LHCN-M2 (cell line): ENCODE measurements at places on chromosomes 7 and 10. TPM values are rescaled to one million over a fixed set of nuclear protein-coding genes. Genes with fewer than 3 reads are reported as not detected.

Gene RAB19
- total RNA-seq = not detected in 2 replicates

Gene CRCP
- total RNA-seq = 33.7 and 37.9 TPM in 2 replicates

Gene TAS2R41
- total RNA-seq = not detected in 2 replicates

Gene BICC1
- total RNA-seq = 17.3 and 20.7 TPM in 2 replicates

GRCh38 chr7:52917982-52918578, 117.4 kb upstream of the POM121L12 start:
- no peak for DNase-seq

GRCh38 chr10:125455855-125456254, 227.1 kb downstream of the TEX36 start:
- no peak for DNase-seq

DNA sequence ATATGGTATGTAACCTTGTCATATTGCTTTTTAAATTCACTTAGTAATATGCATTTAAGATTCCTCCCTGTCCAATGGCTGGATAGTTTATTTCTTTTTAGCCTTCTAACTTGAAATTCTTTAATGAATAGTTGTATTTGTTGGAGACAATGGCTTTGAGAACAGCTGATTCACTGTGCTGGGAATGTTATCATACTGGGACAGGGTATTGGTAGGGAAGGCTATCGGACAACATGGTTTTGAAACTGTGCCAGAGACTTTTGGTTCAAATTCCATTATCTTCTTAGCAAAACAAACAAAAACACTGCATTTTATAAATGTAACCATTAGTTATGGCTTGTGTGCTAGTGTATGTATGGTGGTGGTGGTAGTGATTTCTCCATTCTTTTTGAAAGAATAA, 517.1 kb upstream of the ANKRD30A start:
- peak; percentile 80 for DNase-seq

GRCh38 chr7:77441046-77441445, 24.9 kb upstream of the GSAP start:
- no peak for DNase-seq

DNA sequence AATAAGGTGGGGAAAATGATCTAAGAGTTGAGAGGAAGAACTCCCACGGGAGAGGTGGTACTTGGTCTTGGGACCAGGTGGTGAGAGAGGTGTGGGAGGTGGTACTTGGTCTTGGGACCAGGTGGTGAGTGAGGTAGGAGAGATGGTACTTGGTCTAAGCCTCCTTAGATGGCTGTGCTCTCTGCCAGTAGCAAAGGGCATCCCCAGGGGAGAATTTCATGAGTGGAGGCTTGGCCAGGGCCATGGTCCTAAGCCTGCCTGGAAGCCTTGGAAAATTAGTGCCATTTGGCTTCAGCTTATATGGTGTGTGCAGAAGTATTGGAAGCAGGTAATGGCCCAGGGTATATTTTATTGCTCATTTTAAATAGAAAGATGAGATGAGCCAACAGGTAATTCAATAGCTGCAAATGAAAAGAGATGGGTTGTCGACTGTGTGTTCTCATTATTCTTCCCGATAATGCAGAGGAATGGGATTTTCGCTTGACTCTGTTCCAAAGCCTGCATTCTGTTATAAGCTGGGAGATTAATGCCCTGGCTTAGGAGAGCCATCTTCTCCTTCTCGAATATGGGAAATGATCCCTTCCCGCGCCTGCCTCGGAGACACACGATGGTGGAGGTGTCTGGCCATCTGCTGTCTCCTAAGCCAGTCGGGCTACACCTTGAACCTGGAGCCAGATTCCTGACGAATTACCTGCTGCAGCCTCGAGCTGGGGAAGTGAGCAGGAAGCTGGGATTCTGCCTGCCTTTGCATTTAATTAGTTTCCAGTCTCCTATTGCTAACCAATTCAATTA, 287.8 kb downstream of the GALNT17 start:
- DNase-seq = no peak

- peak; percentile 84 for DNase-seq
These were observed 85.3 kb upstream of the ANKRD1 start for GRCh38 chr10:91006001-91006751.

DNA sequence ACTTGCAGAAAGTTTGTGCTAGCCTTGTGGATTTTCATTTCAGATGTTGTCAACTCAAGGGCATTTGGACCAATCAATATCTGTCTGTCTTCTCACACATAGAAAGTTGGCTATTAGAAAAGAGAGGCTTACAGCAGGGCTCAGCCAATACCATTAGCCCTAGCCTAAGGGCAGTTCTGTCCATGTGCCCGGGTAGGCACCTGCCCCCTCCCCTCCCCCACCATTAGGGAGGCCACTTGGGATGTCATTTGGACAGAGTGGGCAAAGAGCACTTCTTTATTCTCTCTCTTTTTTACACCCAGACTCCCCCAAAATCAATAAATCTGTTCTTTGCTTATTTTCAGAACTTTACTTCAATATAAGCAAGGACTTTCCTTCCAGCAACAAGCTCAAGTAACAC, 188.5 kb upstream of the MKI67 start:
- DNase-seq = no peak

DNA sequence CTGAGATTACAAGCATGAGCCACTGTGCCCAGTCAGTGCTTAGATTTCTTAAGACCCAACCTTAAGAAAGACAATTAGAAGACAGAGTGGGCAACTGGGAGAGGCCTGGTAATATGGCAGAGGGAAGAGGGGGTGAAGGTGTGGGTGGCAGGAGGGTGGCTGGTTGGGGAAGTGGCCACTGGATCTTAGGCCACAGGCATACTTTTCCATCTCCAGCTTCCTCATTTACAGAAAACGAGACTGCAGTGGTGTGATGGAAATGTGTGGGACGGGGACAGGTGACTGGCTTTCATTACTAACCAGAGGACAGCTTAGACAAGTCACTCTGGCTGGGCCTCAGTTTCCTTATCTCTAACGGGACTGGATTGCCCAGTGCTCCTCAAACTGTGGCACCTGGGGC, 1.0 kb upstream of the FFAR4 start:
- DNase-seq = no peak

DNA sequence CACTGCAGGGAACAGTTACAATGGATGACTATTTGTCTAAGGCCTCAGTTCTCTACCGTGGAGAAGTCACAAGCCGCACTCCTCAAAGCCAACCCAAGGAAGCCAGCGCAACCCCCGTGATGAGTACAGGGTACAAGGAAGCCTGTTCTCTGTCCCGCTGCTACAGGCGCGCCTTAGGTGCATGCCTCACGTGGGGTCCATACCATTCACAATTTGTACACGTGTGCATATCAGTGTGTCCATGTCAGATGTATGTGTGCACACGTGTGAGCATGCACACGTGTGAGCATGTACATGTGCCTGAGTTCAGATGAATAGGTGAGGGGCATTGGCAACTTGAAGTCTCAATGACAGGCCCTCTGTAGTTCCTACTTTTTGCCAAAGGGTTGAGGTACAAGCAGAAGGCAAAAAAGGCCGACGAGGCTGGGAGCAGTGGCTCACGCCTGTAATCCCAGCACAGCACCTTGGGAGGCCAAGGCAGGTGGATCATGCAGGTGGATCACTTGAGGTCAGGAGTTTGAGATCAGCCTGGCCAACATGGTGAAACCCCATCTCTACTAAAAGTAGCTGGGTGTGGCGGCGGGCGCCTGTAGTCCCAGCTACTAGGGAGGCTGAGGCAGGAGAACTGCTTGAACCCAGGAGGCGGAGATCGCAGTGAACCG, 62.8 kb downstream of the CTBP2 start:
- no peak for DNase-seq

DNA sequence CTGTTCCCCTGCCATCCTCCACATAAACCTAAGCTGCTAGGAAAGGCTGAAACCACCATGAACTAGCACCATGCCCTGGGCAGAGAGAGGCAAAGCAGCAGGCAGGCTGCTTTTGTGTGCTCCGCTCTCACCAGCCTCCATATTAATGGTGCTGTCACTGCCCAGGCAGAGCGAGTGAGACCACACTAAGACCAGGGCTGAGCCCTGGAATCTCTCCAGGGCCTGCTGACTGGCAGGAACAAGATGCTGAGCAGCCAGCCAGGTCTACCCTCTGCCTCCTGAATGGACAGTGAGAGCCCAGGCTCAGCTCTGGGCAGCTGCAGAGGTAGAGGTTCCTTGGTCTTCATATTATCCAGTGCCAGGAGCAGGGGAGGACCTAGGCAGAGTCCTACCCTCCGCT, 1.6 kb upstream of the CRHR2 start:
- no peak for DNase-seq

DNA sequence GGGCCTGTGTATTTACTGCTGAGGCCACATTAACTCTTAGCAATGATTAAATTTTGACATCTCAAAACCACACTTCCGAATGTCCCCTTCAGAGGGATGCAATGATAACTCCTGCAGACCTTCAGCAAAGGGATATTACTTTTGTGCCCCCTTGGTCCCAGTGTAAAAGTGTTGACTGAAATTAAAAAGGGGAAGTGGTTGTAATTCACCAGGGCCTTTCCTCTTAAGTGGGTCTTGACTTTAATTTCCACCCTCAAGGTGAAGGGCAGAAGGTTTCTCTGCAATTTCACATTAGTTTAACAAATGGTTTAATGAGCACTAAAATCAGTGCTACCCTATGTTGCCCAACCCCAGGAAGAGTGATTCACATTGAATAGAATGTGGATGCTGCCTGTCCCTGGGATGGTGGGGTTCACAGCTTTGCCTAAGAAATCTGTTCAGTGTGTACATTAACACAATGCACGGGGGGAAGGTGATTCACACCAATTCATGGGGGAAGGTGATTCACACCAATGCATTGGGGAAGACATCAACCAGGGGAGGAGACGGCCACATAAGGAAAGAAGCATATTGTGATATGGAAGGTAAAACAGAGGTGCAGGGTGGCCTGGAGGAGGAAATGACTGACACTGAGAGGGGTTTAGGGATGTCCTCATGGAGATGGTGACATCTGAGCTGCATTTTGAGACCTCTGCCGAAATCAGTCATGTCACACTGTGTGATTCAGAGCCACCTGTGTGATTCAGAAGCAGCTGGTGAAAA, 19.4 kb upstream of the TNS3 start:
- peak; percentile 90 for DNase-seq

DNA sequence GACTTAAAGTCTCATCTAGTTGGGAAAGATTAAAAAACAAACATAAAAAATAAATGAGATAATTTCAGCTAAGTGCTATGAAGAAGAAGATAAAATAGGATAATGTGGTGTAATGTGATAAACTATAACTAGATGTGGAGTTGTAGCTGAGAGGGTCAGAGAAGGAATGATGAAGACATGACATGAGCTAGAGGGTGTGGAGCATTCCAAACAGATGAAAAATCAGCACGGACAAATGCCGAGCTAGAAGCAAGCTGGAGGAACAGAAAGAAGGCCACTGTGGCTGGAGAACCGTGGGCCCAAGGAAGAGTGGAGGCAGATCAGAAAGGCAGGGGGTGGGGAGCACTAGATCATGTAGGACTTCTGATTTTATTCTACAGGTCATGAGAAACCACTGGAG, 70.6 kb downstream of the CDK6 start:
- peak; percentile 90 for DNase-seq

DNA sequence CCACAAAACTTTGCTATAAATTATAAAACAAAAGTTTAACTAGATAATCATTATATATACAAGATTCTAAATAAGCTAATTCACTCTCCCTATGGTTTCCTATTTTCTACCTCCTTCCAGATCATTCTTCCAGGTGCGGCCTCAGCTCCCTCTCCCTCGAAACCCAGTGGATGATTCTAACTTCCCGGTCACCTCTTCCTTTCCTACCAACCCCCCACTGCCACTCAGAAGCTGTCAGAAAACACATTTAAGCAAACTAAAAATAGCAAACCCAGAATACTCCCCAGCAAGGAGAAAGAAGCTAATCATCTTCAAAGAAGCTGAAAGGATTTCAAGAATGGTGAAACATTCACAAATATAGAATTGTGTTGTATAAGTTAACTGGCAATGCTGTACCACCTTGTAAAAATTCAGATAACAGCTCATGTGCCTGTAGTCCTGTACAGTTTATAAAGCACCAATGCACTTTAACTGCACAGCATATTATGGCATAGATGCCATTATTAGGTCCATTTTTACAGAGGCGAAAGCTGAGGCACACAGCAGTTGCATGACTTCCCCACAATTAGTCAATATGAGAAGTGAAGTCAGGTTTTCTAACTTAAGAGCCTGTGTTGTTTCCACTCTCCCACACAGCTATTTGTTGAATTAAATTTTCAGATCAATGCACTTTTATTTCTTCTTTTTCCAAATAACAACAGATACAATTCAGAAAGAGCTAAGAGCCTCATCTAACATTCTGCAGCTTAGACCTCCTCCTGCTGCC, 13.7 kb upstream of the DNTT start:
- DNase-seq = no peak

DNA sequence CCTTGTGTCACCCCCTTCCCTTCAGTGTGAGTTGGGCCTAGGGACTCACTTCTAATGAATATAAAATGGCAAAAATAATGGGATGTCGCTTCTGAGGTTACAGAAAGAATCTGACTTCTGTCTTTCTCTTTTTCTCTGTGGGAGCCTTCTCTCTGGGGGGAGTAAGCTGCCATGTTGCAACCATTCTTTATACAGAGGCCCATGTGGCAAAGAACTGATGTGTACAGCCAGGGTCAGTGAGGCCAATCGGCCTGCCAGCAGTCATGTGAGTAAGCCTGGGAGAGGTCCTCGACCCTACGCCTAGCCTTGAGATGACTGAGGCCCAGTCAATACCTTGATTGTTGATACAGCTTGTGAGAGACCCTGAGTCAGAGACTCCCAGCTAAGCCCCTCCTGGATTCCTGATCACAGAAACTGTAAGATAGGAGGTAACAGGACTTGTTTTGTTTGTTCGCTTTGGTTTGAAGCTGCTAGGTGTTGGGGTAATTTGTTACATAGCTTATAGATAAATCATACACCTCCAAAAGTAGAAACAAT, 1.7 kb downstream of the TCAF1 start:
- DNase-seq = peak; percentile 45

GRCh38 chr7:134694299-134694698, 47.6 kb downstream of the BPGM start:
- no peak for DNase-seq

DNA sequence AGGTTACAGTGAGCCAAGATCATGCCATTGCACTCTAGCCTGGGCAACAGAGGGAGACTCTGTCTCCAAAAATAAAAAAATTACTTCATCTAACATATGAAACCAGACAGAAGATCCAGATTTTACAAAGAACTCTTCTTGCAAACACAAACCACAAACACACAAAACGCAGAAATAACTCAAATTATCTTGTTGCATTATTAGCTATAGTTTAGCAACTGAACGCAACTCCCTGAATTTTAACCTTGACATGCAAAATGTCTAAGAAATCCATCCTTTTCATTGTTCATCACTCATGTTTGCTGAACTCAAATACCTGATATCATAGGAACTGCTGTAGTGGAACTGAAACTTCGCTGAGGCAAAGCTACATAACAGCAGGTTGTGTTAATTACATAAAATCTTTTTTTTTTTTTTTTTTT, 64.1 kb downstream of the MICU1 start:
- DNase-seq = no peak

DNA sequence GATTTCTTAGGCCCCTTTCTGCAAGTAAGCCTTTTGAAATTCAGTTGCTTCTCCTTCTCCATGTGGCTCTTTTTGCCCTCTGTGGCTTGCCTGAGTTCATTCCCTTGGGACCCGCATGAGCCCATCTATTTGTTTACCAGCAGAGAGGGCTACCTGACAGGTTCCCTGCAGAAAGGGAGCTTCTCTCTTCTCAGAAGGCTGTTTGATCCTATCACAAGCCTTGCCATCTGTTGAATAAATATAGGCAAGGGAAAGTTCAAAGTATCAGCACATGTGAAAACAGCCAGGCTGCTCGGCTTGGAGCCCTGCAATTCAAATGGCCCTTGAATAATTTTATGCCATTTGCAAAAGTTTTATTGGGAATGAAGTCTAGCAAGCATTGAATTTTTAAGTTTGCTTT, 720.2 kb upstream of the FZD8 start:
- DNase-seq = no peak
